ENCODE measurements at places on chromosomes 7 and 10.

DNA sequence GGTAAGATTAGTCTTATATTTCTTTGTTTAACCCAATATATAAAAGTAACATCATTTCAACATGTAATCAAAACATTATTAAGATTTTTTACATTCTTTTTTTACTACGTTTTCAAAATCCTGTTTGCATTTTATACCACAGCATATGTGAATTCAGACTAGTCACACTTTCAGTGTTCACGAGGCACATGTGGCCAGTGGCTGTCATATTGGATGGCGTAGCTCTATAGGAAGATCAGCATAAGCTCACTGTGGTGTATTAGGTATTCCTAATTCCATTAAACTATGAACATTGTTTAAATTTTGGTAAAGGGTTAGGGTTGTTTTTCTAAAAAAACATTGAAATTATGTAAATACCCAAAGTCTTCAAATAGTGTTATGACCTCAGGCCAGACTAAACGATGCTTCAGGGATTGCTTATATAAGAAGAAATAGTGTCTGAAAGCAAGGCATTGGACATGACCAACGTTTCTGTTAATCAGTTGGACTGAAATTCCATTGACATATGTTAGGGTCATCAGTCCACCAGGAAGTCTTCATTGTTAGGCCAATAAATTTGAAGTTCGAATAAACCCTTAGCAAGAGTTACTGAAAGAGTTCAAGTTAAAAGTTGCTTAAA, 97.0 kb downstream of the BICC1 start:
- no peak for DNase-seq

- no peak for DNase-seq
Measured at GRCh38 chr10:36383349-36383748, 741.3 kb upstream of the FZD8 start.

DNA sequence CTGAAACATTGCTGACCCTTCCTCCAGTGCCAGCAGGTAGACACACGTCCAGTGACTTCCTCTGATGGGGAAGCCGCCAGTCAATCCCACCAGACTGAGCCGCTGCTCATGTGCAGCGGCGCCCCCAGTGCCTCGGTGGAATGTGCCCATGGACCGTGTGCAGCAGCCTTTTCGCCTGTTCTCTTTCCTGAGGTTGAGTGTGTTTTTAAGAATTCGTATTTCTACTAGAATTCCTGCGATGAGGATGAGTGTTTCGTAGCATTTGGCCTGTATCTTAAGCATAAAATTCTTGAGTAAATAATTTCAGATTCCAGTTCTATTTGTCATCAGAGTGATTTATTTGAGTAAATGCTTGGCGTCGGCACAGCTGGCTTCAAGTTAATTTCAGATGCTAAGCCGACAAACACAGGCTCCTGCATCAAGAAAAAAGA, 35.4 kb downstream of the BNIP3 start:
- DNase-seq, result no peak

GRCh38 chr10:97999066-97999922, 31.1 kb downstream of the CRTAC1 start:
- no peak for DNase-seq

DNA sequence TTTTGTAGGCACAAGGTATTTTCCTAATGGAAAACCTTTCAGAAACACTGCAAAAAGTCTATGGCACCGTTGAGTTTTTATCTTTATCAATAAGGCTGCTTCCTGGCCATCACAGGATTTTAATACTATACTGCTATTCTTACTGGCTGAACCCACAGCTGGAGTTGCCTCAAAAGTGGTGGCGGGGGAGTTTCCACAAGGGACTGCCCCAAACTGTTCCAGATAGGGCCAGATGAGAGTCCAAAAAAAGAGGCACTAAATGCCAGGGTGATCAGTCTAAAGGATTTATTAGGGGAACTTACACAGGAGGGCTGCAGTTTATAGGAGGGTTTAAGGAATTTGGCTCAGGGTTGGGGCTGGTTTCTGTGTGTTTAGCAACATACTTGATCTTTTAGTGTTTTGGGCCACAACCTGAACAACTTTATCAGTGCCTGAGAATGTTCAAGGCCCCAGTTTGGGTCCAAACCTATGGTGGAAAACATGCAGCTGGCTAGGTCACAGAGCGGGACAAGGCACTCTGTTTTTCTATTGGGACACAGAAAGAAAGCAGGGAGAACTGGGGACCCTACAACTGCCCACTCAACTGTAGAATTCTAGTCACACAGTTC, 41.4 kb downstream of the STAM start:
- peak; percentile 12 for DNase-seq

GRCh38 chr10:71333129-71333887, 14.2 kb downstream of the SLC29A3 start:
- DNase-seq, result no peak

DNA sequence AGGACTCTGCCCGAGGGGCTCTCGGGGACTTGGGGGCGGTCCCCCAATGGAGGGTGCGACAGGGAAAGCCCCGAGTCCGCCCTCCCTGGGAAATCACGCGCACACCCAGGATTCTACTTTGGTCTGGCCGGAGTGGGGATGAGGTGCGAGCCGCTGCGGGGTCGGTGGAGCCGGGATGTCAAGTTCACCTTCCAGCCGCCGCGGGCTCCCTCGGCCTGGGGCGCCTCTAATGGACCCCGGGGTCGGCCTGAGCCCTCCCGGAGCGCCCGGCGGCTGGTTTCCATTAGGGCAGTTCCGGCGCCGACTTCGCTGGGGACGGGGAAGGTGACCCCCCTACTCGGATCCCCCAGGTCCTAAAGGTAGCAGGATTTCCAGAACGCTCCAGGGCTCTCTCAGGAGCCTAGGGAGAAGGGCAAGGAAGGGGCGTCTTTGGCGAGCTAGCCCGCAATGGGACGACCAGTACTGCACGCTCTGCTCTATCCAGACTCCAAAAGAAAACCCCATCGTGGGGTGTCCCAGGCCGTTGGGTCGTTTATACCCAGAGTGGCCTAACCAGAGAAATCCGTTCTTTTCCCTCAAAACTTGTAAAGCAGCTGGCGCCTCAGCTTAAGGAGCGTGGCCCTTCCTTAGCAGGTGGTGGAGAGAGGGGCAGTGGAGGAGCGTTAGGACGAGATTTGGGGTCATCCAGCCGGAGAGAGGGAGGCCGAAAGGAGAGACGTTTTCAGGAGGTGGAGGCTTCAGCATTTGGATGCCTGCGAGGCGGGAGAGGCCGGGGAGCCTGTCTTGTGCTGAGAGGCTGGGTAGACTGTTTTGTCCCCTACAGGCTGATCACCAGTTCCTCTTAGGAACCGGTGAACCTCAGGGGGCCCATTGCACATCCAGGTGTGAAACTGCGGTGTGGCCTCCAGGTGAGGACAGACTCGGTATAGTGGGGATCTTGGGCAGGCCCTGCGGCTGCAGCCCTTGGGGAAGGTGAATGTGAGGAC, 860 bp upstream of the WDR86 start:
- DNase-seq, result no peak

DNA sequence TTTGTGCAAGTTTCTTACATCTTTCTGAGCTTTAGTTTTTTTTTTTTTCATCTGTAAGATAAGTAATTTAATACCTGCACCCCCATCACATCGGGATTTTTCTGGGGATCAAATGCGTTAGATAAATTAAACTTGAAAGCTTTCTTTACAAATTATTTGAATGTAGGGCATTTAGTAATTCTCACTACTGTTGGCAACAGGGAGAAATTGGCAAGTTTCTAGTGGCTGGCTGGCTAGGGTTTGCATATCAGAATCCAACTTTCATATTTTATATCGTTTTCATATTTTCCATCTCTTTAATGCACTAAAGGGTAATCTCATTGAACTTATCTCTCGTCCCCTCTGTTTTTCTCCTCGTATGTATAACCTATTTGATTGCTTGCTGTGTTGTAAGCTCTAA, 412.9 kb downstream of the GALNT17 start:
- DNase-seq, result no peak

GRCh38 chr10:62847433-62847832, 31.3 kb upstream of the EGR2 start:
- no peak for DNase-seq

DNA sequence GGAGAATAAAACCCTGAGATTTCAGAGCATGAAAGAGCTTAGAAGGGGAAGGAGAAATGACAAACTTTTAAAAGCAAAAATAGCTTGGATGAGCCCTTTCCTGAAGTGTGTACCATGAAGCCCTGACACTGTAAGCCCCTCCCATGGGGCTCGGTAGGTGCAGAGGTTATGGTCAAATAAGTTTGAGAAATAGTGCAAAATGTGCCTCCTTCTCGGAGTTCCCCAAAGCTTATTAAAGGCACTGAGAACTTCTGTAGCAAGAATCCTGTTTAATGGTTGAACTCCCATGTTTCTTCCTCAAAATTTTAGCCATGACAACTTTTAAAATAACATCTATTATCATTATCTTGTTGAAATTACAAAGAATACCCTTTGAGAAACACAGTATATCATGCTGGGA, 10.5 kb upstream of the HYCC1 start:
- no peak for DNase-seq

- DNase-seq, result no peak
Measured at GRCh38 chr10:115706488-115707076, 566.4 kb downstream of the GFRA1 start.

DNA sequence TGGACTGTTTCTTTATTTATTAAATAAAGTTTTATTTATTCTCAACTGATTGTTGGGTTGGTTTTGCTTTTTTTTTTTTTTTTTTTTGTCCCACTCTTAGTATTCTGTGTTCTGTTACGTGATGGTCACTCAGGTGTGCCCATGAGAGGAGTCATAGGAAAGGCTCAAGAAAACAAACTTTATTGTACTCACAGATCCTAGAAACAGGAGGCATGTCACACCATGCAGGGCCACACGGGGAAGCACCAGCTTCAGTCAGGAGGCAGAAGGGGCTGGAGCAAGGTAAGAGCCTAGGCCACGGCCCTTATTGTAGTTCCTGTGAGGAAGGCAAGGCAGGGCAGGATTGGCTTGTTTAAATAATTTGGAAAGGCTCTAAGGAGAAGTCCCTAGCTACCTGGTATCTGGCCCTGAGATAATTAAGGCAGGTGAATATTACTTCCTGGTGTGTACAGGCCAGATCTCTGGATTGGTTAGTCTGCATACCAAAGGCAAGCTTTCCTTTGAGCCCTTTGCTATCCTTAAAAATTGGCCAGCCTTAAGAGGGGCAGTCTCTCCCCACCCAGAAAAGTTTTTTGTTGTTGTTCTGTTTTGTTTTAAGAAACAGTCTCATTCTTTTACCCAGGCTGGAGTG, 8.3 kb downstream of the ATOH7 start:
- DNase-seq, result no peak

DNA sequence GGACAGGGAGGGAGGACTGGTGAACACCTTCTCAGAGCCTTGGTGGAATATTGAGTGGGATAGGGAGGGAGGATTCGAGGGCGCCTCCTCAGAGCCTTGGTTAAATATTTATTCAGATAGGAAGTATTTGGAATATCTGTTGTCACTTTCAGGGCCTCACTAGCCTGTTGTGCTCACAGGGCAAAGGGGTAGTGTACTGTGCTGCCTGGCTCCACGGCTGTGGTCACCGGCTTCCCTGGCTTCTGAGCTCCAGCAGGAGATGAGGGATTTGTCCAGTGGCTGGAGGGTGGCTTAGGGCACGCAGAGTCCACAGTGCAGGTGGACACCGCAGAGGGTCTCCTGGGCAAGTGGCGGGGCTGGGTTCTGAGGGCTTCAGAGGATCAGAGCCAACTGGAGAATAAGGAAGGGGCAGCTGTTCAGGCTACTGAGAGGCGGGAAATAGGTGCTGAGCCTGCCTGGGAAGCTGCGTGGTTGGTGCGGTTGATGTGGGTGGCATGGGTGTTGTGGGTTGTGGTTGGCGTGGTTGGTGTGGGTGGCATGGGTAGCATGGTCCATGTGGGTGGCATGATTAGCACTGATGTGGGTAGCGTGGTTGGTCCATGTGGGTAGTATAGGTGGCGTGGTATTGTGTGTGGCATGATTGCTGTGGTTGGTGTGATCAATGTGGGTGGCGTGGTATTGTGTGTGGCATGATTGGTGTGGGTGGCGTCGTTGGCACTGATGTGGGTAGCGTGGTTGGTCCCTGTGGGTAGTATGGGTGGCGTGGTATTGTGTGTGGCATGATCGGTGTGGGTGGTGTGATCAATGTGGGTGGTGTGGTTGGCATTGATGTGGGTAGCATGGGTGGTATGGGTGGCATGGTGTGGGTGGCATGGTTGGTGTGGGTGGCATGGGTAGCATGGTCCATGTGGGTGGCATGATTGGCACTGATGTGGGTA, 16.7 kb downstream of the INPP5A start:
- DNase-seq, result no peak

DNA sequence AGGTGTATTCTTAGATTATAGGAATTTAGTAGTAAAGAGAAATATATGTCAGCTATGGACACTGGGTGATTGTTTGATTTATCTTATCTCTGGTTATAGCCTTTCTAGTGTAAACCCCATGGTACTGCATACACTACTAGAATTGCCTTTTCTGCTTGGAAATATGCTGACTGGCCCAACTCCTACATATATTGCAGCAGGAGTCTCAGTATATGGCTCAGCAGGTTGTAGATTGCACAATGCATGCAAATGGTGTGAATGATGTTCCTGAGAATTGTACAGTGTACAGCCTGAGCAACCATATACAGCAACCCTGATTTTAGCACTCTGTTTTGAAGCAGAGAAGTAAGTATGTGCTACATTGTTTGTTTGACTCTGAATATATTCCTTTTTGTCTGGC, 153.4 kb upstream of the NPY start:
- DNase-seq, result no peak

- no peak for DNase-seq
Measured at GRCh38 chr10:75108684-75109458, 2.6 kb upstream of the SAMD8 start.

DNA sequence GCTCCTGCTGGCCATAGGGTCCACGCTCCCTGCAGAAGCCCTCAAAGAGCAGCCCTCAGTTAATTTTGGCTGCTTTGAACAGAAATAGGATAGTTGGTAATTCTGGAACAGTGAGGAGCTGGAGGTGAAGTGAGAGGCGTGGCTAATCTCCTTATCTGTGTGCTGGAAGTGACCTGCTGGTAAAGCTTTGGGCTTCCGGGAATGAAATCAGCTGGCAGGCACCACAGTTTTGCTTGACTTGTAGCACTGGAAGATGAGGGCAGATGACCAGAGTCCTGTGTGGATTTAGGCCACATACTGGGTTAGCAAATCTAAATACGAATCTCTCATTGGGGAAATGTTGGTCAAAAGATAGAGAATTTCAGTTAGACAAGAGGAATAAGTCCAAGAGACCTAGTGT, 10.2 kb downstream of the ATP6V0E2 start:
- DNase-seq, result no peak

DNA sequence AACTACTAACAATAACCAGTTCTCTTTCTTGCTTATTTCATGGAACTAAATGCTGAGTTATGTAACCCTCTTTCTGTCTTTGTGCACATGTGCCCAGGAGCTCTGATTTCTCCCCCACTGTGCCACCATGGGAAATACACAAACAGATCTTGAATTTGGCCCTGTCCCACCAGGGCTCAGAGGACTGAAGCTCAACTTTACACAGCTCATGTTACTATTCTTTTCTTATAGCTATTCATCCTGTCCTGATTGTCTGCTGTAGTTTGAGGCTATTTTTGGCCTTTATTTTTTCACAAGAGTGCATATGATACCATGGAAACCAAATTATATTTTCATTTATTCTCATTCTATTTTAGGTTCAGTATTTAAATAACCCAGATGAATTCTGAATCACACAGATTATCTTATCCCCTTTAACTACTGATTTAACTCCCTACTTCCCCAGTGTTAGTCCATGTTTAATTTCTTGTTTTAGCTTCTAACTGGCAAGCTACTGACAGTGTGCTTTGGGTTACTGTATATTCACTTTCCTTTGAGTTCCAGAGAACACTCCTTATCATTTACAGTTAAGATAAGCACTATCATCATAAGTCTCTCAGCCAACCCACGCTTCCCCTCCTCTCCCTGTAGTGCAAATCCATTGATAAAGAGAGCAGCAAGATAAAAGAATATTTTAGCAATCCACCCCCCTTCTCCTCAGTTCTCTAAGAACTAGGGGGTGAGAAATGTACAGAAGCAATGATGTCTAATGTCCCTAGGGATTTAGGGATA, 71.8 kb upstream of the GSDME start:
- no peak for DNase-seq
